ENCODE measurements at places on chromosomes 16 and 17.

GRCh38 chr17:64269687-64270649 lies 6.9 kb upstream of the TEX2 start:
- DNase-seq: no peak

- peak; percentile 77 for DNase-seq
Observed at GRCh38 chr16:1991135-1991551, 1.4 kb downstream of the SYNGR3 start.

DNA sequence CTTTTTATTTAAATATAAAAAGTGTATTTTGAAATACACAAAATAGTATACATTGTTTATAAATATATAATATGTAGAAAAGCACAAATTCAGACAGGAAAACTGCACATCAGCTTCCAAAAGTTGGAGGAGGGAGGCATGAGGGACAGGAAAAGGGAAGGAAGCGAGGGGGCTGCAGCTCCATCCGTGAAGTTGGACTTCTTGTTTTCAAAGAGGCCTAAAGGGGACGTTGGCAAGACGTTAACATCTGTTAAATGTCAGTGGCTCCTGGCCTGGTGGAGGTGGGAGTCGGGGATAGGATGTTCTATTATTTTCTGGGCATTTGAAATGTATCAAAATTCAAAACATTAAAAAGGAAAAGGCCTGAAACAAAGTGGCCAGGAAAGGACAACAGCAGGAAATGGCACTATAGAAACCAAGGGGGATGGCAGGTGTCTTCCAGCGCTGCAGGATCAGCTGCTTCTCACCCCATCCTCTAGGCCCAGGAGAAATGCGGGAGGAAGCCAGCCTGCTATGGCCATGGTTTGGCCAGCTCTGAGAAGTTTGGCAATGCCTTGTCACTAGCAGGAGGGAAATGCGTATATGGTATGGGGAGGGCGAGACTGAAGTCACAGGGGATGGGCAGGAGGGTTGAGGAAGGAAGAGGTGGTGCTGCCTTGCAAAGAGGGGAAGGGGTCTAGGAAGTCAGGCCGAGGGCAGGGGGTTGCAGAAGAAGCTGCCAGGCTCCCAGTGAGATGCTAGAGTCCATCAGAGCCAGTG lies 6.4 kb downstream of the CMTM2 start:
- DNase-seq: no peak

- no peak for DNase-seq
Observed at GRCh38 chr16:89274561-89275283, 57.2 kb downstream of the ZNF778 start.

DNA sequence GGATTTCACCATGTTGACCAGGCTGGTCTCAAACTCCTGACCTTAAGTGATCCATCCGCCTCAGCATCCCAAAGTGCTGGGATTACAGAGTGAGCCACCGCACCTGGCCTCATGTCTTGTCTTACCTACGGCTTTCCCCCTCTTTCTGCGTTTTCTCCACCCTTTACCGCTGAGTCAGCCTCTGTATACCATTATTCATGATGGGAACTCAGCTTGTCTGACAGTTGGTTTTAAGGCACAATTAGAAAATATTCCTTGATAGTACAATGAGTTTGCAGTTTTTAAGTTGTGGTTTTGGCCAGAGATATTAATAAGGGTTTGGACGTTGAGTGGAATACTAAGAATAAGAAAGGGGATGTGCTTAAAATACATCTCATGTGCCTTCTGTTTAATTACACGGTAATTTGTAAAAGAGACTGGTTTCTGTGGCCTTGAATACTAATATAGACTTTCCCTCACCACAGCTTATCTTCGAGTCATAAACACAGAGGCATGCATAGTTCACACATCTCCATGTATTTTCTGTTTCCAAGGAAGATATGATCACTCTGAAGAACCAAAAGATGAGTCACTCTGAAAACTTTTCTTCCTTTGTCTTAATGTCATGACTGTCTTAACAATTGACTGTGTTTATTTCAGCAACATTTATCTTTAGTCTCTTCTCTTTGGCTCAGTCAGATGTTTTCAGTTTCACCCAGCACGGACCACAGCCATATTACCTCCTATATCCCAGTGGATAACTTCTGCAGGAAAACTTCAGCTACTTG lies 54.4 kb downstream of the PITPNC1 start:
- DNase-seq: peak; percentile 48

DNA sequence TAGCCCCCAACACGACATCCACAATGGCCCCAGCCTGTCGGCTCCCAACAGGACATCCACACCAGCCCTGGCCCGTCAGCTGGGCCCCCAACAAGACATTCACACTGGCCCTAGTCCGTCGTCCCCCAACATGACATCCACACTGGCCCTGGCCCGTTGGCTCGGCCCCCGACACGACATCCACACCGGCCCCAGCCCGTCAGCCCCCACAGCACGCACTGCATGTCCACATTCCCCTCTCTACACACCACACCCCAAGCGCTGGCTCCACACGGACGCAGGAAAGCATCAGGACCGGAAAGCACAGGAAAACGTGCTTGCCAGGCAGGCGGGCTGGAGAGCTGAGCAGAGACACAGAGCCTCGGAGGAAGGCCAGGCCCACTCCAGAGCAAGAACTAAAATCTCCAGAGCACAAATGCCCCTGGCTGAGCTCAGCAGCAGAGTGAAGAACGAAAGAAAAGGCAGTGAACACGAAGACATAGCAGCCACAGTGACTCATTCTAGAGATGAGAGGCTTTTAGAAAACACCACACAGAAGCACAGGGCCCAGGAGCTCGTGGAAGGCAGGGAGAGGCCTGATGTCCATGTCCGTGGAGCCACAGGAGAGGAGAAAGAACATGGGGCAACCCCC lies 50.6 kb downstream of the LMF1 start:
- no peak for DNase-seq

GRCh38 chr17:43616852-43617251 lies 44.9 kb downstream of the MEOX1 start:
- no peak for DNase-seq

DNA sequence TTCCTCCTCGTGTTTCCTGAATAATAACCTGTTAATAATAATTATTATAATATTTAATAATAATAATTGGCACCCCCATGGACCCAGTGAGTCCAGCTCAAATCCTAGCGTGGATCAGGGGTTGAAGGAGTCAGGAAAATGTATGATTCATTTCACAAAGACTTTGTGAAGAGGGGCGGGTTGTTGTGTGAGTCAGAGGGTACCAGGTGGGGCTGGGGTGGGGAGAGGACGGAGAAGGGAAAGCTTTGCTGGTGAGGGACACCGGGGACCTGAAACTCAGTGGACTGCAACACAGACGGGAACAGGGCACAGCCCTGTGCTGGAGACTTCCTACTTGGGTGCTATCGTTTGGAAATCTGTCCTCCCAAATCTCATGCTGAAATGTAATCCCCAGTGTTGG lies 3.1 kb upstream of the ADORA2B start:
- DNase-seq: peak; percentile 42

DNA sequence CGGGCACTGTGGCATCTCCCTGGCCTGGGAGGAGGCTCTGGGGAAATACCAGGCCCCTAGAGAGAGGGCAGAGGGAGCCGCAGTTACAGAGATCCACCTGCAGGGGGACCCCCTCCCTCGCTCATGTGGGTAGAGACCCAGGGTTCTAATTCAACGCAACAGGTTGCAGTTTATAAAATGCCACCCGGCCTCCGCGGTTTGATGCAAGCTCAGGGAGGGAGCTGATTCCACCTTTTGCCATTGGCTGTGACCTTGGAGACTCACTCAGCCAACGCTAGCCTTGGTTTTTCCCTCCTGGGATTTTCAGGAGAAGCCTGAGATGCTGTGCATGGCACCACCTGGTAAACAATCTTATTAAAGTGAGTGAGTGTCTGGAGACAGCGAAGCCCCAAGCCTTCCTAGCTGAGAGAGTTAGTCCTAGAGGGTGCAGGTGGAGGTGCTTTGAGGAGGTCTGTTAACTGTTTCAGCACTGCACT lies 12.1 kb downstream of the TTLL6 start:
- peak; percentile 88 for DNase-seq

- no peak for DNase-seq
Observed at GRCh38 chr17:19431691-19432090, 20.7 kb downstream of the RNF112 start.
